ENCODE measurements at places on chromosomes 16 and 17.

GRCh38 chr17:38705803-38706504, 881 bp downstream of the MLLT6 start:
- DNase-seq: no peak

- DNase-seq: peak; percentile 73
Observed at GRCh38 chr17:42744806-42745617, at the start of gene EZH1. EZH1 (minus strand) TSS chr17:42745040; CDS start chr17:42728941, 16,099 bp downstream.

- no peak for DNase-seq
Observed at GRCh38 chr16:27381236-27381635, 20.7 kb upstream of the IL21R start.

DNA sequence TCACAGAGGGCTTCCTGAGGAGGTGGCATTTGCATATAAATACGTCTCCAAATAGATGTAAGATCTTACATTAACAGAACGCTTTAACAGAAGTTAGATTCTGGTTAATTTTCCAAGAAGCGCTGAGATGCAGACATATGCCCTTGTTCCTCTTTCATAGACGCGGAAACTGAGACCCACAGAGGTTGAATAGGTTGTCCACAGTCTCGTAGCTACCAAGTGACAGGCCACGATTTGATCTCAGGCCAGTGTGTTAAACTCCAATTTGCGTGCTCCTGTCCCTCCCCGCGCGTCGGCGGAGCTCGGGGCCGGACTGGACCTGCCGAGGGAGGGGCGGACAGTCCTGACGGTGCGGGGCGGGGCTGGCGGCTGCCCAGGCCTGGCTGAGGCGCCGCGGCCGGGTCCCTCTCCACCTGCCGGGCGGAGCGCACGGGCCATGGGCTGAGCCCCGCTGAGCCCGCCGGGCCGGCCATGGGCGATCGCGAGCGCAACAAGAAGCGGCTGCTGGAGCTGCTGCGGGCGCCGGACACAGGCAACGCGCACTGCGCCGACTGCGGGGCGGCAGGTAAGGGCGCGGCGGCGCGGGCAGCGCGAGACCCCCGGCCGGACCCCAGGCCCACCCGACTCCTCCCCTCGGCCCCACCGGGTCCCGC, at the start of gene ADAP2:
ADAP2 (plus strand) TSS at position 402 of the 653 bp plus-strand sequence; CDS start at position 472, 70 bp downstream.
- no peak for DNase-seq

DNA sequence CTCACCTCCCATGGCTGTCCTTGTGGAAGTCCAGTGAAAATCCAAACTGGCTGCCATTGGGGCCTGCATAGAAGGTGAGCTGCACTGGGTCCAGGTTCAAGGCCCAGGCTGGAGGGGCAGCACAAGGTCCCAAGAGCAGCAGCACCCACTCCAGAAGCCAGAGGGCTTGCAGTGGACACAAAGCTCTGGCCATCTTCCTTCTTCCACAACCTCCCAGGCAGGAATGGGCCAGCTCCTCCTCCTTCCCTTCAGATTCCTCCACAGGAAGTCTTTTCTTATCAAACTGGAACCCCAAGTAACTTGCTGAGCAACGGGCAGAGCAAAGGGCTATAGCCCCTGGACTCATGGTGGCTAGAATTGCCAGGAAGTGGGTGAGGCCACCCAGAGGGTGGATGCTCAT, at the start of gene ITGA2B:
ITGA2B (minus strand) TSS at position 369 of the 400 bp plus-strand sequence; CDS start at position 193, 176 bp downstream.
- DNase-seq: no peak

GRCh38 chr16:60788631-60789030, 1247.6 kb downstream of the CDH8 start:
- DNase-seq: no peak

- DNase-seq: no peak
Observed at GRCh38 chr16:81094771-81095251, 1.4 kb downstream of the GCSH start.

- no peak for DNase-seq
Observed at GRCh38 chr17:34652021-34652555, 72.7 kb downstream of the TMEM132E start.

DNA sequence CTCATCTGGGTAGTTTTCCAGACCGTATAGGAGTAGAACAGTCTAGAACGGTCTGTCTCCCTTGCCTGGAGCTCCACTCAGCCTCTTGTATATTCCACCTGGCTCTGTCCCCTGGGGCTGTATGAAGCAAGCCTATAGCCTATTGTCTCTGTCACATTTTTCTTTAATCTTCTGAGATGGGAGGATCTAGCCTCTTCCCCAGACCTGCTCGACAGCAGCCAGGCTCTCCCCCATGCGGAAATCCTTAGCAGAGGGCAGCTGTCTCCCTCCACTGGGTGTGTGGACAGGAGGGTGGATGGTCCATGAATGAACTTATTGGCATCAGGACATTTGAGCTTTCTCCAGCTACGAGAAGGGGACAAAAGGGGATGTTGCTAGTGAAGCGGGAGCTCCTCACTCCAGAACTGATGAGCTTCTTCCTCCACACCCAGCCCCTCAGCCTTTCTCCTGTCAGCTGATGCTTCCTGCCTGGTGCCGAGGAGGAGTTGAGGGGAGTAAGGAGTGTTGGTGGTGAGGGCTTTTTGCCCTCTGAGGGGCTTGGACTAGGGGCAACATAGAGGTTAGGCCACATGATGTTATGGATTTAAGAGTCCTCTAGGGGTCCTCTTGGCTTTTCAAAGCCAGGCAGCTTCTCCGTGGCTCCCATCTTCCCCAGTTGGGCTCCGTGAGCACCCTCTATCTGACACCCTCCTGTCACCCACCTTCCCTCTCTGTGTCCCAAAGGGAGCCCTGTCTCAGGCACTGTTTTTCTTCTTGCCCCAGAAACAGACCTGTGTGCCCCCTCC, 28.0 kb downstream of the ARHGAP23 start:
- no peak for DNase-seq

DNA sequence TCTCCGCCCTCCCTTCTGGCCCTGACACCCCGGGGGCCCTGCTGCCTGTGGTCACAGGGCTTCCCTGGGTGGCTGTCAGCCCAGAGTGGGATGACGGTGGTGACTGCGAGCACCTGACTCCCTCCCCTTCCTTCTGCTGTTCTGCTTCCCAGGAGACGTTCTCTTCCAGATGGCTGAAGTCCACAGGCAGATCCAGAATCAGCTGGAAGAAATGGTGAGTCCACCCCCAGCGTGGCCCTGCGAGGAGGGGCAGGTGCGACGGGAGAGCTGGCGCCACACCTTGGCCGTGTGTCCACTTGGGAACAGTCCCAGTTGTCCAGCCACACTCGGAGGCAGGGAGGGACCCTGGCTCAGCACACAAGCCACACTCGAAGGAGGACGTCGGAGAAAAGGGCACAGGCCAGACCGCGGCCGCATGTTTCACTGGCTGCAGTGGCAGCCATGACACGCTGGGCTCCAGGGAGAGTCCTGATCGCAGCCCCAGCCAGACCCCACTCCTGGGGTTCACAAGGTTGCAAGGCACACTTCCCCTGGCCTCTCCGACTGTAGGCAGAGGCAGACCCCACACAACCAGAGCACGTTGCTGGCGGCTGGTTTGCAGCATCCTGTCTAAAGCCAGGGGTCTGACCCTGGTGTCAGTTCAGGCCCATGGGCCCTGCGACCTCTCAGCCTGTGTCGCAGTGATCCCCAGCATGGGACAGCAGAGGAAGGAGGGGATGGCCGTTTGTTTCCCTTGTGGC, 49.9 kb downstream of the BAIAP2 start:
- no peak for DNase-seq

DNA sequence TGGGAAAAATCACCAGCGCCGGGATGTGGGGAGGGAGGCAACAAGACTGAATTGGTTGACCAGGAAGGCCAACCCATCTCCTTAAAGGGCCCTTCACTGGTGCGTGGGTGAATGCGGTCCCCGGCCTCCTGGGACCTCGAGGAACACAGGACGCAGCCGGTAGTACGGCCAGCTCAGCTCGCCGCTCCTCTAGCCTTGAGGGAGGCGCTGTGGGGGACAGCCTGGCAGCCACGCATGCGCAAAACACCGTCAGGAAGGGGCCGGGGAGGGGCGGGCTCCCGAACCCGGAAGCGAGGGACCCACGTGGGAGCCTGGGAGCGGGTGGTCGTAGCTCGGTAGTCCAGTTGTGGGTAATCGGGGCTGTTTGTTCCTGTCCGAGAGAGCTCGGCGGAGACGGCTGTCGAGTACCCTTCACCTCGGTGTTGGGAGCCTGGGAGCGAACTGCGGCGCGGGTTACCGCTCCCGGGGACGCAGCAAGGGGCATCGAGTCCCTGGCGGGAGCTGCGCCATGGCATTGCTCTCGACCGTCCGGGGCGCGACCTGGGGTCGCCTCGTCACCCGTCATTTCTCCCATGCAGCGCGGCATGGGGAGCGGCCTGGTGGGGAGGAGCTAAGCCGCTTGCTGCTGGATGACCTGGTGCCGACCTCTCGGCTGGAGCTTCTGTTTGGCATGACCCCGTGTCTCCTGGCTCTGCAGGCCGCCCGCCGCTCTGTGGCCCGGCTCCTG, at the start of gene MRM1:
MRM1 (plus strand) TSS at position 281 of the 727 bp plus-strand sequence; CDS start at position 509, 228 bp downstream.
- peak; percentile 91 for DNase-seq

GRCh38 chr17:72306037-72306436, 185.2 kb downstream of the SOX9 start:
- DNase-seq: no peak

DNA sequence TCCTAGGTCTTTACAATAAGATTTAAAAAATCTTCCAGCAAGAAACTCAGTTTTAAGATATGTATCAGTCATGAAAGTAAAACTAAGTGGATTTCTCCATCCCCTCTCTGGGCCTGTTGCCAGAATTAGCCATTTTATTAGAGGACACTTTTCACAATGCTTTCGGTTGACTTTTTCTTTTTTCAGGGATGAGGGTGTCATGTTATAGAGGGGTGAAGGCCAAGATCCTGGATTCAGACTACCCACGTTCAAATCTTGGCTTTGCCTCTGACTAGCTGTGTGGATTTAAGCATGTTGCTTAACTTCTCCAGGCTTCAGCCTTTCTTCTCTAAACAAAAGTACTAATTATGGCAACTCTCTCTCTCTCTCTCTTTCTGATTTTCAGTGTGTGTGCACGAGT, 111.7 kb upstream of the COX10 start:
- DNase-seq: no peak

DNA sequence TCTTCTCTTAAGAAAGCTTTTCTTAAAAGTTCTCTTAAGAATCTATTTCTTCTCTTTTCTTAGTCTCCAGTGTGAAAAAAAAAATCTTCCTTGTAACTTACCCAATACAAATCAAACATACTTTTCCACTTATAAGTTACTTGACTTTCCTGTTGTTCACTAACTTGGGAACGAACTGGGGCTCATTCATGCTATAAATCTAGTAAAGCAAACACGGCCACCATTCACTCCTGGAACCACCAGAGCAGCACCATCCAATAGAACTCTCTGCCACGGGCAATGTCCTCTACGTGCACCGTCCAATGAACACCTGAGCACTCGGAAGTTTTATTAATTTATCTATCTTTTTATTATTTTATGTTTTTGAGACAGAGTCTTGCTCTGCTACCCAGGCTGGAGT, 20.8 kb downstream of the SRP68 start:
- no peak for DNase-seq

GRCh38 chr17:64099543-64099942, 30.4 kb downstream of the ERN1 start:
- DNase-seq: no peak

DNA sequence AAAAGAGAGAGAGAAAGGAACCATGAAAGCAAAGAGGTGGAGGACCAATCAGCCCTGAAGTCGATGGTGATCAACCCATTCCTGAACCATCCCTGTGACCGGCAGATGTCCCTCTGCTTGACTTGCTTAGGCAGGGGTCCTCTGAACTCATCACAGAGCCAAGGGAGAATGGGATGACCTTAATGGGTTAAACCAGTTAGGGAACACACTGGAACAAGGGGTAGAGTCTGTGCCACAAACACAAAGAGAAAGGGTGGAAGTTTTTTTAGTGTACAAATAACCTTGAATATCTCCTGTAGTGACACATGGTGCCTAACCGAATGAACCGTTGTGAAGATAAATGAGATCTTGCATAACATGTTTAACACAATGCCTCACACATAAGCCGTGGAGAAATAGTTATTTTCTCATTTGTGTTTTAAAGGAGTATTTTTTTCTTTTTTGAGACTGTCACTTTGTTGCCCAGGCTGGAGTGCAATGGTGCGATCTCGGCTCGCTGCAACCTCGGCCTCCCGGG, 11.2 kb downstream of the NAA60 start:
- DNase-seq: no peak

DNA sequence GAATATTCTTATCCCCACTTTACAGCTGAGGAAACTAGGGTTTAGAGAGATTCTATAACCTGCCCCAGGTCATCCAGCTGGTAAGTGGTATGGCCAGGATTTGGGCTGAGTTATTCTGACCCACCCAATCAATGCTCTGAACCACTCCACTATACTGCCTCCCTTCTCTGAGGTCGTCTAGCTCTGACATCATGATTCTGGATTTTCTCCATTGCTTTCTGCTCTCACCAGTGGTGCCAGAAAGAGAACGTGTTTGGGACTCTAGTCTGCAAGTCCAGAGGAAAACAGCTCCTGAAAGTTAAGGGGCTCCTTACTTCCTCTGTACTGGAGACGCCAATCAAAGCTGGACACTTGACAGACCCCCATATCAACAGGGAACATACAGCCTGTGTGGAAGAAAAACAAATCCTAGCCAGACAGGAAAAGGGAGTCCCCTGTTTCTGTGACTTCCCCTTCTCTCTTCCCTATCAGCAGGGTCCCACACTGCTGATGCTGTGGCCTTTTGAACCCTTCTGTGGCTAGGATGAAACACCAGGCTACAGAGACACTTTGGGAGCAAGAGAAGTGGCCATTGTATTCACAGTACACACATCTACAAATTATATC, 6.0 kb upstream of the EZH1 start:
- no peak for DNase-seq

GRCh38 chr17:60249290-60249826, 99.6 kb downstream of the CA4 start:
- no peak for DNase-seq

- no peak for DNase-seq
Observed at GRCh38 chr17:44314869-44315661, 6.7 kb downstream of the RUNDC3A start.

- DNase-seq: no peak
Observed at GRCh38 chr17:30091121-30091670, 25.4 kb upstream of the NSRP1 start.

DNA sequence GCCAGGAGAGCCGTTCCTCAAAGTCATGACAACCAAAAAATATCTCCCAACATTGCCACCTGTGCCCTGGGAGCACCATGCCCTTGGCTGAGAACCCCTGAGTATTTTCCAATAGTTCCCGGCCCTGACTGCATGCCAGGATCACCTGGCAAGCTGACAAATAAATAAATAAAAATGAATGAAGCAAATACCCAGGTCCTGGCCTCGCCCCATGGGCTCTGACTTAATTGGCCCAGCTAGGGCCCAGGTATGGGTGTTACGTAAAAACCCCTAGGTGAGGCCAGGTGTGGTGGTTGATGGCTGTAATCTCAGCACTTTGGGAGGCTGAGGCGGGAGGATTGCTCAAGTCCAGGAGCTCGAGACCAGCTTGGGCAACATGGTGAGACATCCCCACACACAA, 2.7 kb upstream of the C16orf74 start:
- no peak for DNase-seq

GRCh38 chr17:73309727-73310596, 1.8 kb downstream of the CDC42EP4 start:
- DNase-seq: no peak

DNA sequence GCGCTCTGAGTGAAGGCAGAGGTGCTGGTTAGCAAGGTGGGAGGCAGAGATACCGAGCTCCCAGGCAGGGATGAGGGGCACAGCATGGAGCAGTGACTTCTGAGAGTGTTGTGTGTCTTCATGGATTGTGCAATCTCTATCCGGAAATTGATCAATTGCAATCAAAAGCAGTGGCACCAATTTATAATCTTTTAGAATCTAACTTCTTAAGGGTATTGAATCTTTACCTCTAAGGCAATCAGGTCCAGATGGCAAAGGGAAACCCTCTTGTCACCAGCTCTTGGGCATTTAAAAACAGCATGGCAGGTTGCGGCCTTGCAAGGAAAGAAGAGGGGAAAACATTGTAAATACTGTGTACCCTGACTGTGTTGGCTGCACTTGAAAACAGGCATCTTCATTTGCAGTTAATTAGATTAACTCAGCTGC, 58.0 kb upstream of the MRTFB start:
- no peak for DNase-seq

All from amniotic stem cell (primary cell).